HuH-7.5 (cell line): ENCODE measurements at places on chromosomes 4 and X.

- DNase-seq, result no peak
Measured at GRCh38 chrX:39459952-39460351, 637.8 kb downstream of the BCOR start.

DNA sequence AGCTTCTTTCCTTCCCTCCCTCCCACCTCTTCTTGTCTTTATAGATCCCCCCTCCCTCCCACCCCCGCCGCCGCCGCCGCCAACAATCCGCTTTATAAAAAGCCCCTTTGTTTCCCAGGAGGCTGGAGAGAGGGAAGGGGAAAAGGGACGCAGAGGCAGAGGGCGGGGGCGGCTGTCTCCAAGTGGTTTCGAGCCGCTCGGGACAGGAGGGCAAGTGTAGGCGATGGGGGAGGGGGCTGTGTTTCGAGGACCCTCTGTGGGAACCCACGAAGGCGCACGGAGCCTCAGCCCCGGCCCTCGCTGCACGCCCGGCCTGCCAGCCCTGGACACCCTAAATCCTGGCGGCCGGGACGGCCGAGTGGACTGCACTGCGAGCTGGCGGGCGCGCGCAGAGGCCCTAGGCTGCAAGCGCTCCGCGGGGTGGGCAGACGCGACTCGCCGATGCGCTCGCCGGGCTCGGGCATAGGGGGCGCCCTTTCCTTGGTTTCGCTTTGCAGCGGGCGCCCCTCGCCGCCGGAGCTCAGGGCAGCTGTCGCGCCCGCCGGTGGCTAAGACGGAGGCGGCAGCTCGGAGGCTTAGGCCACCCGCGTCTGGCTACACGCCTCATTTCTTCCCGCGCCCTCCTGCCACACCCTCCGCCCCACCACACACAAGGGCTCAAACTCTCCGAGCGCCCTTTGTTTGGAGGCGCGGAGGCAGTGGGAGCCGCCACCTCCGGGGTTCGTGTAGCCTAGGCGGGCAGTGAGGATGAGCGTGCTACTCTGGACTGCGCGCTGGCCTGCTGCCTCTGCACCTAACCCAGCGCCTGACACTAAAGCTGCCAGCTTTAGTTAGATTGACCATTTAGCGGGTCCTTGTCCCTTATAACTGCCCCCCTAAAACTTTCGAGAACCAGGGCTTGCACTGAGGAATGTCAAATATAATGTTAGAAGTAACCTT, 2.2 kb downstream of the MAMLD1 start:
- no peak for DNase-seq

DNA sequence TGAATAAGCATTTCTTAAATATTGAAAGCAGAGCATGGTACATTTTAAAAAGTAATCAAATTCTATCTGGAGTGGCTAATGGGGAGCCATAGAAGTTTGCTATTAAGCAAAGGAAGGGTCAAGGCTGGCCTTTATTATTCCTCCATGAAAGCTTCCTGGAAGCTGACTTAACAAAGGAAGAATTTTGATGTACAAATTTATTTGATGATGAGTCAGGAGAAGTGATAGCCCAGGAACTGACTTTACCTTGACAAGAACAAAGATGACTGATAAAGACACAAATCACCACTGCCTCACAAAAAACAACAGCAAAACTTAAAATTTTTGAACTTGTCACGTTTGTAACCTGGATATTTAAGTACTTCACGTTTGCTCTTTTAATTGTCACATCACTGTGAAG, 872.1 kb downstream of the PCDH7 start:
- no peak for DNase-seq

- DNase-seq, result no peak
Measured at GRCh38 chr4:22903913-22904312, 211.2 kb downstream of the GBA3 start.

DNA sequence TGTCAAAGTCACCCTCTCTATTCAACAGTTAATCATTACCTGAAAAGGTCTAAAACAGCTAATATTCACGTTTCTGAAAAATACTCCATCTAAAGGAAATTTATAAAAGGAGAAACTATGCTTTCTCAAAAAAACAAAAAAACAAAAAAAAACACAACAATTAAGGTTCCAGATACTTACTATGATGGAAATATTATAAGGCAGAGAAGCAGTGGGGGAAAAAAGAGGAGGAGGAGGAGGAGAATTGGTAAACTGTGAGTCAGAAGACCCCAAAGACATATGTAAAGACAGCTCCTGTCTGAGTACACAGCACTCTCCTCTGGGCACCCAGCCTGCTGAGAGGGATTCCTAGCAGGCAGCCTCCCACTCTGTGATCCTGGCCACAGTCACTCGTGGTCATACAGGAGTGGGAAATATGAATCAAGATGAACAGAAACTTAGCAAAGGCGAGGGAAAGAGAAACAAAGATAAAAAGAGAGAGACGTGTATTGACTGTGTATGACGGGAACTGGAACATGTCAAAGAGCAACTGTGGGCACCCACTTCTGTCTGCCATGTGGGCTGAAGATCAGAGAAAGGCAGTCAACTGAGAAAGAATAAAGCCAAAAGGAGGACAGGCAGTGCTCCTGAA, 12.5 kb downstream of the KLHL15 start:
- no peak for DNase-seq

- DNase-seq, result no peak
Measured at GRCh38 chr4:24642981-24643547, 58.7 kb upstream of the DHX15 start.

GRCh38 chr4:103292959-103293358, 94.8 kb upstream of the CENPE start:
- no peak for DNase-seq

GRCh38 chr4:37993806-37994205, 33.6 kb downstream of the PTTG2 start:
- no peak for DNase-seq

DNA sequence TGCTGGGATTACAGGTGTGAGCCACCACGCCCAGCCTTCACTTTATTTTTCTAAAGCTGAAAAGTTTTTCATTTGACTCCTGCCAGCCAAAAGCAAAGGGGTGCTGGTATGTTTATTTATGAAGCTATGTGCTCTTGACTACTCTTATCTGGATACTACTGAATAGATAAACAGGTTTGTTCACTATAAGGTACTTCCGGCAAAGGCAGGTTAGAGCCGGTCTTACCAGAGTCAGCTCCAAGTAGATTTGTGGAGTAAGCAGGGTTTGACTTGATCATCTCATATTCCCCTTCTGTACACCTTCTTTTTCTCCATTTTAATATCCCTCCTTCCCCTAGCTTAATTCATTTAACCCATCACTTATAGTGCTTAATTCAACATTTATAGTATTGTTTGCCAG, 175.4 kb upstream of the MBNL3 start:
- no peak for DNase-seq

DNA sequence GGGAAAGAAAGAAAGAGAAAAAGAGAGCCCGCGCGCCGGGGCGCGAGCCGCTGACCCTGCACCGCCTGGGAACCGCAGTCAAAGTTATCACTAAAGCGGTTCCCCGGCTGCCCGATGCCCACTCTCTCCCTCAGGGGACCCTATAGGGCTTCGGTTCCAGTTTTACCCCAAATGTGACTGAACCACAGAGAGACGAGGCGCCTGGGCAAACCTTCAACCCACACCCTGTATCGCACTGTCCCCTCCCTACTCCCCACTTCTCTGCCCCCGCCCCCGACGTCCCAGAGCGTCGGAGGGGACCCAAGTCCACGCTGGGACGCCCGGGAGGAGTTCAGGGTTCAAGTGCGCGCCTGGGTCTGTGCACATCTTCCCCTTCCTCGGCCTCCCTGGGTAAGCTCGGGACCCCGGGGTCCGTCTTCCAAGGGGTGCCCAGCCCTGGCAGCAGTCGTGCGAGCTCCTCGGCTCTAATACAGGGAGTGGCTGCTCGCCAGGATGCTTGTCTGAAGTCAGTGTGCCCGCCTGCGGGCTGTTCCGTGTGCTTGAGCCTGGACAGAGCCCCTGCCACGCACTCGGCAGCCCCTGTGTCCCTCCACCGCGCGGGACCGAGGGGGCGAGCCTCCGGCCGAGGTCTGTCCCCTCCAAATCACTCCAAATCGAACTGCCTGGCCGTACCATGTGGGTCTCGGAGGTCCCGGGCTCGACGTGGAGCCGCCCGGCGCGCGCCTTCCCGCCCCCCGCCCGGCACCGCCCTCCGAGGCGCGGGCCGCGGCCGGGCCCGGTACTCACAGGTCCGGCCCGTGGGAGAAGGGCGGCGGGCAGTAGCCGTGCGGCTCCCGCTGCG, 960 bp downstream of the TRPC3 start:
- DNase-seq, result no peak

GRCh38 chrX:13721819-13722519, 12.5 kb downstream of the TRAPPC2 start:
- DNase-seq, result no peak

- no peak for DNase-seq
Measured at GRCh38 chr4:1958276-1959103, 50.3 kb downstream of the NELFA start.

GRCh38 chr4:158538176-158538575, 16.5 kb downstream of the RXFP1 start:
- no peak for DNase-seq

- no peak for DNase-seq
Measured at GRCh38 chr4:161791796-161792556, 371.8 kb downstream of the FSTL5 start.

DNA sequence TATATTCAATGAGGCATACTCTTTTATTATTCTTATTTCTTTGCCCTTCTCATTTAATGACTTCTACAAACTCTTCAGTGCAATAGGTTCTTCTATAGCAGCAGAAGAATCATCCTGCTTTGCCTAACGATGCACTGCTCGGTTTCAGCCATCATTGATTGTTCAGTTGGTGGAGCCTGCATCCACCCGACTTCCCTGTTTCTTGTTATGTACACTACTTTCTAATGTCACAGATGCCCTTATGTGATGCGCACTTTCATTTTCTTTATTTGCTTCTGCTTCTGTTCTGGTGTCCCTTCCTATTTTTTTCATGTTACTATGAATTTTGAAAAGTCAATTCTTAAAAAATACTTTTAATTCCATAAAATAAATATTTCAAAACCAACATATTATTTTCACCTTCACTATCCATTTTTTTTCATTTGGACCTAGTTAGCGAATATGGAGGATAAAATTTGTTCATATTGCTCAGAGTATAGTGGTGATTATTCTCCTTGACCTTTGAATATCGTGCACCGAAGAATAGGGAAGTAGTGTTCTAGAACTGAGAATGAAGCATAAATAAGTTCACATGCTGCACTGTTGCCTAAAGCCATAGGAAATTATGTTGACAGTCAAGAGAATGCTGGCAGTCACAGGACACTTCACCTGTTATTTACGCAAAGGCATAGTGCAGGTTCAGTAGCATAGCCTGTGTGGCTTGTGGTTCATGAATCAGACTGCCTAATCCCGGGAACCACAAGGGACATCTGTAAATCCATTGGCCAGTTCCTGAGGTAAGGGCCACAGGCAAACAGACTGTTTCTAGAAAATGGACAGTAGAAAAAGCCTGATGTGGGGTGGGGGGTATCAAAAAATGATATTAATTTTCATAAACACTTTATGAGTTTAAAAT, 21.3 kb upstream of the SFRP2 start:
- no peak for DNase-seq

DNA sequence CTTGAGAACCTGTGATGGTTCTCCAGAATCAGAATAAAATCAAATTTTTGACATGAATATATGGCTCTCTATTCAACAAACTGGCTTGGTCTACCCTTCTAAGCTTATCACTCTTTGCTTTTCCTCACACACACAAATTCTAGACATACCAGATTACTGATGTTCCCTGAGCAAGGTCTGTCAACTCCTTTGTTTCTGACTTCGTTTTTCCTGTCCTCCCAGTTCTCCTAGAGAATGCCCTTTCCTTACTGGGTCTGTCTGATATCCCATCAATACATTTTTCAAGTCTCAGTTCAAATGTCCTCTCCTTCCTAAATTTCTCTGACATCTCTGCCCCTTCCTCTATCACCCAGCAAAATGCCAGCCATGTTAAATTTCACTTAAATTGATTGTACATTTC, 202.1 kb upstream of the IGFBP7 start:
- DNase-seq, result no peak

GRCh38 chr4:168124008-168124641, 31.8 kb downstream of the ANXA10 start:
- DNase-seq, result no peak

- DNase-seq, result no peak
Measured at GRCh38 chr4:6892190-6892908, 17.3 kb upstream of the TBC1D14 start.

DNA sequence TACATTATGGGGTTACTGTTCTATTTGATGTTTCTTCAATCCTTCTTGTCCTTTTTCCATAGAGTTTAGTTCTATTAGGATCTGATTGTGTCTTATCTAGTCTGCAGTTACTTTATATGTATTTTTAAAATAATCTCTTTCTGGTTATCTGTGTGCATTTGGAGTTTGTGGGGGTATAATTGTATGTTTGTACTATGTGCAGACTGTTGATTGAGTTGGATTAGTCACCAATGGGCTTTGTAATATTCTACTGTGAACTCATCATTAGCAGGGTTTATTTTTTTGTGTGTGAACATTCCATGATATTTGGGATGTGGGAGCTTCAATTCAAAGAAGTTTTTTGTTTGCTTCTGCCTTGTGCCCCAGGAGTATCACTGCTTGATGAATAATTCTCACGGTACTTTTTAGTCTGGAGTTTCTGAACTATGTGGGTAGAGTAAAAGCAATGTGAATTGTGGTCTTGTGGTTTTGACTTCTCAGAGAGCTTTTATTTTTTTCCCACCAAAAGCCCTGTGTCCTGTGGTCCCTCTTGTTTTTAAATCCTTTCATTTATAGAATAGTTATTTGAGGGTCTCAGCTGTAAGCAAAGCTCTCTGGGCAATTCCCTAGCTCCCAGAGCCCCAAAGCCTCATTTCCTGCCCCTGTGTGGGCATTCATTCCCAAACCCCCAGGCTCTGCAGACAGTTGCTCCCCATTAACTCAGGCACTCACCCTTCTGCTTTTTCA, 127.8 kb downstream of the PHKA2 start:
- DNase-seq, result no peak

- DNase-seq, result no peak
Measured at GRCh38 chr4:38857354-38858096, 908 bp upstream of the TLR6 start.

DNA sequence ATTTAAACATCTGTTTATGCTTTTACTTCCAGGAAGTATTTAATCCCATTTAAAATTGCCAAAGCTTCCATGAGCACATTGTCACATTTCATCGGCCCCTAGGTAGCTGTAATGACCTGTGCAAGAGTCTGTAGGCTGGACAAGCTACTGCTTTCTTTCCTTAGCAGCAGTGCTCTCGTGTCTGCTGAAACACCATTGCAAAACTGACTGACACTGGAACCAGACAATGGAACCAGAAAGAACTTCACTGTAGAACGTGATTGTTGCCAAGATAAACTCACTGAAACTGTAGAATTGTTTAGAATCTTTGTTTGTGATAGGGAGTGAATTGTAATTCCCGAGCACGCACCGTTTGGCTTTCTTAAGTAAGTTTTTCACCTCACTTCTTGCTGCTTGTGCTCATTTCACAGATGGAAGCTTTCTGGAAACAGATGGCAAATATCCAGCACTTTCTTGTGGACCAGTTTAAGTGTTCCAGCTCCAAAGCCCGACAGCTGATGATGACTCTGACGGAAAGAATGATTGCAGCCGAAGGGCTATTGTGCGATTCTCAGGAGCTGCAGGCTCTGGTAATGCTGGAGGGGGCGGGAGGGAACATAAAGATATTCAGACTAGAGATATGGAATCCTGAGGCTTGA, 36.9 kb downstream of the EVC start:
- DNase-seq, result no peak

- no peak for DNase-seq
Measured at GRCh38 chrX:80206647-80207046, 192.1 kb downstream of the TBX22 start.

GRCh38 chr4:109079731-109080130, 222.7 kb downstream of the COL25A1 start:
- no peak for DNase-seq
